ENCODE measurements at places on chromosomes 11 and 22.

DNA sequence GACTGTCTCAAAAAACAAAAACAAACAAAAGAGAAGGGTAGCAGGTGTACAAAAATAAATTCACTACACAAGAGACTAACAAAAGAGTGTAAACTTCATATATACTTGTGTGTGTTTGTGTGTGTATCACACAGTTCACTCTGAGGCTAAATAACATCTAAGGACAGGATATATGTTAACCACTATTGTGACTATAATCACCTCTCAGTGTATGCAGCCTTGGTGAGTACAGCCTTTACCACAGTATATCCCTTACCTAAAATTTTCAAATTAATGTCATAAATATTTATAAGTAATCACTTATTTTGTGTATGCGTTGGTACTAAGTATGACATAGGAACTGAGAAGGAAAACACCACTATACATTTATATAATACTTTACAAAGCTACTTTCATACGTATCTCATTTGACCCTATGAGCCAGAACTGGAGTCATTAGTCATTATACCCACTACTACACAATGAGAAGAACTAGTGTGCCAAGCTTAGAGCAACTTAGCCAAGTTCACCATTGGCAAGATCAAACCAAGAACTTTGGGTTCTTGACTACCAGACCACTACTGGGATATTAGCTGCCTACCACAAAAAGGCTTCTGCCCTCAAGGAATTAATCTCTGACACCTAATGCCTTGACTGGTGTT lies 116.7 kb downstream of the SGSM3 start:
- DNase-seq: no peak

DNA sequence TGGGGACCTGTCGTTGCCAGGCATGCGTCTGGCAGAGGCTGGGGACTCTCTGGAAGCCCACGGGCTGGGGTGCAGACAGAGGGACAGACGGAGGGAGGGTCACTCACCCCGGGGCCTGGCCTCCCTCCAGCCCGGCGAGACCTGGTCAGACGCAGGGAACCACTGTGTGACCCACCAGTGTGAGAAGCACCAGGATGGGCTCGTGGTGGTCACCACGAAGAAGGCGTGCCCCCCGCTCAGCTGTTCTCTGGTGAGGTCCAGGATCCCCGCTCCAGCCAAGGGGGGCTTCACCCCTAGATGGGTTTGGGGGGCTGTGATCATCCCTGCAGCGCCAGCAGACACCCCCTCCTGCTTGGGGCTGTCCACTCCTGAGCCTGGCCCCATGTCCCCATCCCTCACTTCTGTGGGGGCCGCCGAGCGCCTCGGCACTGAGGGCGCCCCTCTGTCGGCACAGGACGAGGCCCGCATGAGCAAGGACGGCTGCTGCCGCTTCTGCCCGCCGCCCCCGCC lies 23.6 kb upstream of the MUC5B start:
- DNase-seq: no peak

DNA sequence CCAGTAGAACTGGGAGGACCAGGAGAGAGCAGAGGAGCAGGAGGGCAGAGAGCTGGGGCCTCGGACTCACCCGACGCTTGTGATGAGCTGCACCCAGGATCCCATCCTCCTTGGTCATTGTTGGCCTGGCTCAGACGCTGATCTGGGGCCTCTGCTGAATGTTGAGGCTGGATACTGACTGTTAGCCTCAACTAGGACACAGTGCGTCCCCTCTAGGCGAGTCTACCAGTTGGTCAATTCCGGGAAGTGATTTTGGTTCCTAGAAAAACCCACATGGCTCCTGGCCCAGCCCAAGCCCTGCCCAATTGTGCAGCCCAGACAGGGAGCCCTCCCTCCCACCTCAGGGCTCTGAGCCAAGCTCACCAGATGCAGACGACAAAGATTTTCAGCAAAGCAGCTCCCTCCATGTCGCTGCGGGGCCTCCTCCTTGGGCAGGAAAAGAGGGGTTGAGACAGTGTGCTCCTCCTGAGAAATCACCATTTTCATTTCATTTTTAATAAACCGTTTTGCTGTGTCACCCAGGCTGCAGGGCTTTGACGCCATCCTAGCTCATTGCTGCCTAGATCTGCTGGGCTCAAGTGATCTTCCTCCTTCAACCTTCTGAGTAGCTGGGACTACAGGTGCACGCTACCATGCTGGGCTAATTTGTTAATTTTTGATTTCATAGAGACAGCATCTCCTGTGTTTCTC lies at the start of gene APOL4:
TSS of gene APOL4 (minus strand) at position 180 of the 690 bp plus-strand sequence. CDS start at position 105, 75 bp downstream.
- peak; percentile 15 for DNase-seq

GRCh38 chr11:45590743-45591142 lies 74.7 kb downstream of the CHST1 start:
- DNase-seq: peak; percentile 22

GRCh38 chr22:17159504-17159951 lies 451 bp upstream of the HDHD5 start:
- peak; percentile 69 for DNase-seq

All from fibroblast of skin of right biceps (primary cell).